Activated T-cell treated with anti-CD3 and anti-CD28 coated beads, Interleukin-2, amount 50 U/mL, for 4 hours (primary cell): ENCODE measurements at places on chromosomes 3 and 15. TPM values are rescaled to one million over a fixed set of nuclear protein-coding genes. Genes with fewer than 3 reads are reported as not detected.

DNA sequence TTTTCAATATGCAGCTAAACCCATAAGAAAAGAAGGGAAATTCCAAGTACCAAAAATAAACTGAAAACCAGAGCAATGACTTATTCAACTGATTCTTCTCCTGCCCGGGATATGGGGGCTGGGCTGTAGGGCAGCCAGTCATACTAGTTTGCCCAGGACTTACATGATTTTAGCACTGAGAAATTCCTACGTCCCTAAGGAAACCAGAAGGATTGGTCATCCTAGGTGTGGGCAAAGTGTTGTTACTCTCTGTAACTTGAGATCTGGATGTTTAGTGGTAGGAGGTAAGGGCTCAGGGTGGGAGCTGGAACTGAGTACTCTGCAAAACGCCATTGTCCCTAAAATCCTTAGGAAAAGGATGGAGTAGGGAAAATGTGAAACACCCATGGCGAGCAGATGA lies 1.2 kb upstream of the DAZL start:
- DNase-seq: no peak

Gene KCNAB1
- total RNA-seq: not detected

Gene PYGO1
- 0.13 TPM for total RNA-seq

DNA sequence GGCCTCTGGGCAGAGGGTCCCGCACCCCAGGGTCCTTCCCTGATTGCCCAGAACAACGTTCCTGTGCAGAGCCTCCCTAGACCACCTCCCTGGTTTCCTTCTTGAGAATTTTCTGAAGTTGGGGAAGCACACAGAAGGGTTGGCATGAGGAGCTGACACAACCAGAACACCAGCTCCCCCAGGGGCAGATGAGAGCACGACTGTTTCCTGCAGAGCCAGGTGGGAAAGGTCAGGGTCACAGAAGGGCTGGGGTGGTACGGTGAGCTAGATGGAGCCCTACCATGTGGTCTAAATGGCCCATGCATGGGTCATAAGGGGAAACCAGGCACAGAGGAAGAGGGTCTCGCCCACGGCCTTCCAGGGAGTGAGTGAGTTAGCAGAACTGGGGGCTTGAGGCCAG lies 10.4 kb downstream of the PPCDC start:
- no peak for DNase-seq

Gene RTP1
- not detected for total RNA-seq
